ENCODE measurements at places on chromosomes 4 and X. TPM values are rescaled to one million over a fixed set of nuclear protein-coding genes. Genes with fewer than 3 reads are reported as not detected.

Gene GNPDA2
- total RNA-seq, result 8.9 TPM

GRCh38 chr4:189897667-189898066 lies 43.0 kb upstream of the FRG1 start:
- H3K27ac ChIP-seq, result no peak overlapping the region
- no peaks in the 10 kb centered on the region for H3K36me3 ChIP-seq
- H3K4me3 ChIP-seq, result no peak overlapping the region
- no peaks in the 10 kb centered on the region for H3K4me1 ChIP-seq

Gene NKRF
- 6.8 TPM for total RNA-seq

Gene TLR2
- total RNA-seq, result 0.40 TPM

Gene P2RY8
- not detected for total RNA-seq

GRCh38 chr4:6391852-6392188 lies 80.6 kb downstream of the PPP2R2C start:
- H3K4me1 ChIP-seq, result no peaks in the 10 kb centered on the region
- peaks cover 8% of the 10 kb centered on the region for H3K27me3 ChIP-seq
- DNase-seq, result no peak
- H3K4me3 ChIP-seq, result no peak overlapping the region

DNA sequence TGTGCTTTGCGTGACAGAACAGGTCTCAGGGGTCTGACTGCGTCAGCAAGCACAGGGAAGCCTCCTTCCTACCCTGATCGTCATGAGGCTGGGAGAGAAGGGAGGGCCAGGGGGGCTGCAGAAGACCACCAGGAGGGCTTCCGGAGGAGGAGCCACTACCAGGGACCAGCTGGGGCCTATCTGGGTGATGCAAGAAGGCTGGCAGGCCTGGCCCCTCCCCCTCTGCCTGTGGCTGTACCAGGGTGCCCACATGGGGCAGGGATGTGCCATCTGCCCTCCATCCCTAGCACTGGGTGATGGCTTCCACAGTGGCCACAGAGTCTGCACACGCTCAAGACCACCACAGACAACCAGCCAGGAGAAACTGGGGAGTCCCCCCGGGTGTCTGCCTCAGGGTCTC lies 116.4 kb upstream of the NKX1-1 start:
- H3K36me3 ChIP-seq, result no peaks in the 10 kb centered on the region
- H3K27ac ChIP-seq, result no peak overlapping the region
- no peaks in the 10 kb centered on the region for H3K4me1 ChIP-seq
- H3K27me3 ChIP-seq, result peaks cover 71% of the 10 kb centered on the region
- DNase-seq, result no peak

Gene TMPRSS11B
- total RNA-seq, result not detected

DNA sequence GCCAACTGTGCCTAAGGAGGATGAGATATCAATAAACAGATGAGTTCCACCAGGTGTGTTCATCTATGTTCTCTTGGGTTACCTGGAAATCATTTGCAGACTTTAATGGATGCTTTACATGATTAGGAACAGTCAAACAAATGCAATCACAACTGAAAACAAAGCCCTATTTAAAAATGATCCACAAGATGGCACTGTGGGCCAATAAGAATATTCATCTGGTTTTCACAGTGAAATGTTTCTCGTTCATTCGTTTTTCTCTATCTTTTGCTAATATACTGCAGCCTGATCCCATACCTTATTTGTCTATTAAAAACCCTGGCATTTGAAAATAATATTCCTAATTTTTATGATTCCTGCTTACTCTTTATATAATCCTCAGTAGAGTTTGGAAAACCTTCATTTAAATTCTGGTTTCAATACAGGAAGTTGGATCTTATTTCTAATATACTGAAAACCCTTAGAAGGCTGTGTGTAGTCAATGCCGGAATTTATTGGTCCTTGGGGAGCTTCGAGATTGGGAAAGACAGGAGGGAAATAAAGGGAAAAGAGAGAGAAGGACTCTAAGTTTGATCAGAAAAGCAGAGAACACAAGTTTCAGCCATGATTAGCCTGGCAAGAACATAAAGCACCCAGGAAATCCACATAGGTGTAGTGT lies 63.8 kb upstream of the TAPT1 start:
- H3K4me3 ChIP-seq, result no peak overlapping the region
- DNase-seq, result no peak
- peaks cover 16% of the 10 kb centered on the region for H3K27me3 ChIP-seq
- no peaks in the 10 kb centered on the region for H3K36me3 ChIP-seq
- H3K27ac ChIP-seq, result no peak overlapping the region

Gene MUC7
- total RNA-seq, result not detected

DNA sequence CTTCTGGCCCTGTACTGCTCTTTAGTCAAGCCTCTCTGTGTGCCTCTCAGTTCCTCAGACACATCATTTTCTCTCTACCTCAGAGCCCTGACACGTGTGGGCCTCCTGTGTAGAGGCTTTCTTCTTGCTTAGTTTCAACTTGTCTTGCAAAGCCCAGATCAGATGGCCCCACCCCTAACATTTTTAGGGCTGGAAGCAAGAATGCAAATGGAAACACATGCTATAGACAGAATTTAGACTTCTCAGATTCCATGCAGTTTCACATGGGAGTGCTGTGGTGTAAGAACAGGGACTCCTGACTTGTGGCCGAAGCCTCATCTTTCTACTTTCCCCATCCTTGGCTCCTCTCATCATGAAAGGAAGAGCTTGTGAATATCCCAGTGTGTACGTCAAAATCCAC lies 350.7 kb downstream of the DCHS2 start:
- no peak for DNase-seq
- H3K36me3 ChIP-seq, result no peaks in the 10 kb centered on the region
- no peak overlapping the region for H3K27ac ChIP-seq

DNA sequence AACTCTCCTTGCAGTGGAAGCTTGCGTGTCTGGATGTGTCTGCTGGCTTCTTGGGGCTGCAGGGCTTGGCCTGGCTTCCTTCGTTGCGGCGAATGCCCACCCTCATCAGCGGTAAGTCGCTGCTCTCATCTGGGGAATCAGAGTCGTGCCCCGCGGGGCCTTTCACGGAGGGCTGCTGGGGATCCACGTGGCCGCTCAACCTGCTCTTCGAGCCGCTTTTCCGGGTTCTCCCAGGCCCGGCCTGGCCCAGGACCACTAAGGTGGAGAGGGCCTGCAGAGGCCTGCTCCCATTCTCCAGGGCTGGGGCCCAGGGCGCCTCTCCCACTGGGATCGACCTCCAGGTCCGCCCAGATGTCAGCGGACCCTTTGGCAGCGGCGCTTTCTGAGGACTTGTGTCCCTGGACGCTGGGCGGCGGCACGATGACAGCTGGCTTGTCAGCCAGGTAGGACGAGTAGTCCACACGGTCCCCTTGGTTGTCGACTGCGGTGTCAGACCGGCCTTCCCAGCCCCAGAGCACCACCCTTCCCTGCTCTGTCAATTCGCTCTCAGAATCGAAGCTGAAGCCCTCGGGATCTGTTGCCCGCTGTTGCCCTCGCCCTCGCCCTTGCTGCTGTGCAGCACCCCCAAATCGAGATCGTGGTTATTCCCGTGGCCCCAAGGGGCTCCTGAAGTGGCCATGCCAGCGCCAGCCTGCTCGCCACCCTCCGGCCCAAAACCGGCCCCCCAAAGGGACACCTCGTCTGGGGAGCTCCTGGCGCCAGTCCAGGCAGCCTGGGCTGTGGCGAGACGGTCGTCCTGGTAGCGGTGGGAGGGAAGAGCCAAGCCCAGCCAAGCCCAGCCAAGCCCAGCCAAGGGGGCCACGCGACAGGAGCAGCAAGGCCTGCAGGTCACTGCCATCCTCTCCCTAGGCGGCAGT lies 37.8 kb upstream of the NHSL2 start:
- H3K4me3 ChIP-seq, result no peak overlapping the region
- H3K27ac ChIP-seq, result no peak overlapping the region
- no peaks in the 10 kb centered on the region for H3K36me3 ChIP-seq
- no peaks in the 10 kb centered on the region for H3K27me3 ChIP-seq
- no peaks in the 10 kb centered on the region for H3K4me1 ChIP-seq
- no peak for DNase-seq

Gene RBM47
- total RNA-seq, result 524 TPM

- H3K27ac ChIP-seq, result no peak overlapping the region
- H3K36me3 ChIP-seq, result no peaks in the 10 kb centered on the region
- no peak overlapping the region for H3K4me3 ChIP-seq
These were observed 108.0 kb downstream of the LRBA start for GRCh38 chr4:150906987-150907633.

Gene MAGEA2
- not detected for total RNA-seq

- no peak for DNase-seq
- H3K27ac ChIP-seq, result no peak overlapping the region
- no peak overlapping the region for H3K4me3 ChIP-seq
- peaks cover 2% of the 10 kb centered on the region for H3K4me1 ChIP-seq
These were observed 64.3 kb downstream of the SMIM20 start for GRCh38 chr4:25978327-25978726.

GRCh38 chr4:76830964-76831703 lies 66.8 kb downstream of the SOWAHB start:
- no peaks in the 10 kb centered on the region for H3K27me3 ChIP-seq
- DNase-seq, result peak; percentile 79
- H3K27ac ChIP-seq, result peak overlapping the region; percentile 94
- H3K4me3 ChIP-seq, result peak overlapping the region; percentile 33
- H3K4me1 ChIP-seq, result peaks cover 17% of the 10 kb centered on the region

DNA sequence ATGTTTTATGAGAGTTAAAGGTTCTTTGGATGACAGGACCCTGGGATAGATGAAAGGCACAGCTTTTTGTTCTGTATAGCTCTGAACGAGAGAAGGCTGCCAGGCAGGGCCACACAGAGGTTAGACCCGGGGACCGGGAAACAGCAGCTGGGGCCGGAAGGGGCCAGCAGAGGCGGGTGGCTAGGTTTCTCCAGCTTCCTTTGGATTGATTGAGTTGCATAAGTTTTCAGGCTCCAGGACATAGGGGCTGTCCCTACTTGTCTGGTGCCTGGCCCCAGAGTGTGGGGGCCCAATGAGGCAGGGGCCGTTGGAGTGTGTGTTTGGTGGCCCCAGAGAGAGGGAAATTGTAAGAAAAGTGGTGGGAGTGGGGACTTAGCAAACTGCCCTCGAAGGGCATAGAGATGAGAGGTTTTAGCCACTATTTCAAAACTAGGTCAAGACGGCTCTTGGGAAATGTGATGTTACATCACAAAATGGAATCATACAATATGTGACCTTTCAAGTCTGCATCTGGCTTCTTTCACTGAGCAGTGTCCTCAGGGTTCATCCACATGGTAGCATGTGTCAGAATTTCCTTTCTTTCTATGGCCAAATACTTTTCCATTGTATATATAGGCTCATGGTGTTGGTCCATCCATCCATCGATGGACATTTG lies 3.7 kb downstream of the ZFP92 start:
- no peaks in the 10 kb centered on the region for H3K4me1 ChIP-seq
- H3K27me3 ChIP-seq, result peaks cover 5% of the 10 kb centered on the region
- H3K4me3 ChIP-seq, result no peak overlapping the region
- H3K27ac ChIP-seq, result no peak overlapping the region
- DNase-seq, result no peak

DNA sequence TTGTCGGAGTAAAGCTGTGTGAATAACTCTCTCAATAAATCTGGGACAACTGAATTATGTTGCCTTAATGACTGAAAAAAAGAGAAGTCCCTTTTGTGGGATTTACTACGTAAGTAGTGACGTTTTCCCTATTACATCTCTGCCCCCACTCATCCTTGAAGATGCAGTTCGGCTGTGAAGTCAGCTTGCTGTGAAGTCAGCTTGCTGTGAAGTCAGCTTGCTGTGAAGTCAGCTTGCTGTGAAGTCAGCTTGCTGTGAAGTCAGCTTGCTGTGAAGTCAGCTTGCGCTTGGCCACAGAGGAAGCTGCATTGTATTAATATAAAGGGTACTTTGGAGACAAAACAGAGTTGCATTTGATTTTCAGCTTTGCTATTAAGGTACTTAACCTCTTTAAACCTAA lies 8.0 kb upstream of the VAMP7 start:
- no peaks in the 10 kb centered on the region for H3K36me3 ChIP-seq
- DNase-seq, result no peak
- peaks cover 16% of the 10 kb centered on the region for H3K27me3 ChIP-seq
- H3K4me1 ChIP-seq, result no peaks in the 10 kb centered on the region

DNA sequence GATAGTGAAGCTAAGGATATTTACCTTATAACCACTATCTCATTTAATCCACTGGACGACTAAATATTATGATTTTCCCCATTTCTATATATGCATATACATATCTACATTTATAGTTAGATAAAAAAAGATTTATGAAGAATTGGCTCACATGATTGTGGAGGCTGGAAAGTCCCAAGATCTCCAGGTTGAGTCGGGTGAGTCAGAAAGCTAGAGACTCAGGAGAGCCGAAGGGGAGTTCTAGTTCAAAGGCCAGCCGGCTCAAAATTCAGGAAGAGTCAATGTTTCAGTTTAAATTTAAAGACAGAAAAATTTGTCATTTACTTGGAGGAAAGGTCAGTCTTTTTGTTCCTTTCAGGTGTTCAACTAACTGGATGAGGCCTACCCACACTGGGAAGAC lies 158.2 kb upstream of the CPEB2 start:
- H3K27me3 ChIP-seq, result no peaks in the 10 kb centered on the region
- H3K4me3 ChIP-seq, result no peak overlapping the region
- no peak overlapping the region for H3K27ac ChIP-seq
- no peaks in the 10 kb centered on the region for H3K36me3 ChIP-seq
- DNase-seq, result no peak

GRCh38 chr4:138234248-138234647 lies 7.9 kb downstream of the SLC7A11 start:
- DNase-seq, result no peak
- H3K27me3 ChIP-seq, result no peaks in the 10 kb centered on the region
- no peak overlapping the region for H3K27ac ChIP-seq
- no peak overlapping the region for H3K4me3 ChIP-seq

Gene IL21
- not detected for total RNA-seq

Gene SPRY1
- 36.4 TPM for total RNA-seq

Gene MAOA
- 425 TPM for total RNA-seq

Gene PPP4R3C
- not detected for total RNA-seq

- H3K36me3 ChIP-seq, result no peaks in the 10 kb centered on the region
- no peak overlapping the region for H3K4me3 ChIP-seq
- H3K27ac ChIP-seq, result no peak overlapping the region
- DNase-seq, result no peak
These were observed 485.1 kb upstream of the TENM3 start for GRCh38 chr4:181757910-181758660.

DNA sequence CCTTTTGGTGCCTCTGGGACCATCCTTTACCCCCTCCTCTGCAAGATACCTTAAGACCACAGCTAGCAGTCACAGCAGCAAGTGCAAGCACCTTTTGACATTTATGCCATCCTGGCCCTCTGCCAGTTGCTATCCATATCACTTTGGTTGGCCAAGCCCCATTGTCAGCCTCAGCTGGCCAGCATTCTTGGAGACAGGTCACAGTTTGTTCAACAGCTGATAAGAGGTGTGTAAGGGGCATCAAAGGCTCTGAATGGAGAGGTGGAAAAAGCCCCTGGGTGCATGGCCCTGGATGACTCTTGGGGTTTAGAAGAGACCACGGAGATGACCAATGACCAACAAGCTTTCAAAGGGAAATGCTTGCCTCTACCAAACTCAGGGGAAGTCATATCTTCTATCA lies 133.6 kb upstream of the MAMLD1 start:
- H3K4me1 ChIP-seq, result no peaks in the 10 kb centered on the region
- no peaks in the 10 kb centered on the region for H3K36me3 ChIP-seq
- H3K27me3 ChIP-seq, result no peaks in the 10 kb centered on the region

Gene ITIH6
- total RNA-seq, result not detected

GRCh38 chr4:153465615-153466080 lies 512 bp upstream of the TMEM131L start:
- peak; percentile 58 for DNase-seq
- H3K4me1 ChIP-seq, result peaks cover 8% of the 10 kb centered on the region
- H3K27me3 ChIP-seq, result no peaks in the 10 kb centered on the region
- H3K4me3 ChIP-seq, result peak overlapping the region; percentile 81
- no peaks in the 10 kb centered on the region for H3K36me3 ChIP-seq
- H3K27ac ChIP-seq, result peak overlapping the region; percentile 93

All from transverse colon (tissue), 4 donors.